Hematopoietic multipotent progenitor cell treated with erythropoietin and hydrocortisone succinate and interleukin-3 and kit ligand, for 6 days (in vitro differentiated cells): ENCODE measurements at places on chromosomes 4 and X.

- DNase-seq: peak; percentile 42
Measured at GRCh38 chr4:89765966-89766365, 71.0 kb downstream of the SNCA start.

GRCh38 chrX:10697616-10698317 lies 77.4 kb upstream of the MID1 start:
- DNase-seq: no peak

- DNase-seq: peak; percentile 9
Measured at GRCh38 chrX:3712870-3713224, 602 bp downstream of the PRKX start.

- DNase-seq: no peak
Measured at GRCh38 chrX:7985568-7985967, 58.4 kb upstream of the PNPLA4 start.

DNA sequence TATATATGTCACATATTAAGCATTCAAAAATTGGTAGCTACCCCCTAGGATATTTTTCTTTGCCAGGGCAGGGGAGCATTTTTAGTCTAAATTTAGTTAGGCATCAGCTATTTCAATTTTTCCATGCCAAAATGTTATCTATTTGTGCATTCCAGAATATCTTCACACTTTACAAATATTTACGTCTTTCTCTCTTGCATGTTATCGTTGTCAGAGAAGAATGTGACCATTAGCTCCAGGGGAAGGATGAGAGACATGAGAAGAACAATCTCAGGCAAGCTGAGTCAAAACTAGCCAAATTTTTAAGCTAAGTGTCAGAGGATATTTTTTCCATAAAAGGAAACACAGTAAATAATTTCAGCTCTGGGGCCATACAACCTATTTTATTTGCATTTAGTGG lies 885.0 kb upstream of the EPHA5 start:
- DNase-seq: no peak

- peak; percentile 31 for DNase-seq
Measured at GRCh38 chr4:123233136-123233768, 163.3 kb upstream of the SPRY1 start.

DNA sequence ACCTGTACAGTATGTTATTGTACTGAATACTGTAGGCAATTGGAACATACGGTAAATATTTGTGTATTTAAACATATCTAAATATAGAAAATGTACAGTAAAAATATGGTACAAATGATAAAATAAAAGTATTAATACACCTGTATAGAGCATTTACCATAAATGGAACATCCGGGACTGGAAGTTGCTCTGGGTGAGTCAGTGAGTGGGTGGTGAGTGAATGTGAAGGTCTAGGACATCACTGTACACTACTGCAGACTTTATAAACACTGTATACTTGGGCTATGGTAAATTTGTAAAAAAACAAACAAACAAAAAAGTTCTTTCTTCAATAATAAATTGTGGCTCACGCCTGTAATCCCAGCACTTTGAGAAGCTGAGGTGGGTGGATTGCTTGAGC lies 52.4 kb upstream of the FHL1 start:
- DNase-seq: no peak

DNA sequence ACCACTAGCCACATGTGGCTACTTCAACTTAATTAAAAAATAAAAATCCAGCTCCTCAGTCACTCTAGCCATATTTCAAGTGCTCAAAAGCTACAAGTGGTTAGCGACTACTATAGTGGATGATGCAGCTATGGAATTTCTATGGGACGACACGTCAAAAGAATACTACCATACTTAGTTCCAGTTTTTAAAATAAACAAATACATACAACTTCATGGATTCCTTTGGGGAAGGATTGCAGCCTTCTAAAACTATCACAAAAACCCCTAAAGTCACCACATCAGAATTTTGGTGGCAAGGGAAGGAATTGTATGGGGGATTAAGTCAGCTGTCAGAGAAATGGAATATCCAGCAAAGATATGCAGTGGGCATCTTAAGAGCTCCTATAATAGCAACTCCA lies 6.5 kb downstream of the ZNF280C start:
- DNase-seq: no peak

- no peak for DNase-seq
Measured at GRCh38 chrX:133985967-133986683, 731 bp upstream of the GPC3 start.

GRCh38 chr4:183337833-183338232 lies 15.6 kb upstream of the CLDN24 start:
- no peak for DNase-seq

DNA sequence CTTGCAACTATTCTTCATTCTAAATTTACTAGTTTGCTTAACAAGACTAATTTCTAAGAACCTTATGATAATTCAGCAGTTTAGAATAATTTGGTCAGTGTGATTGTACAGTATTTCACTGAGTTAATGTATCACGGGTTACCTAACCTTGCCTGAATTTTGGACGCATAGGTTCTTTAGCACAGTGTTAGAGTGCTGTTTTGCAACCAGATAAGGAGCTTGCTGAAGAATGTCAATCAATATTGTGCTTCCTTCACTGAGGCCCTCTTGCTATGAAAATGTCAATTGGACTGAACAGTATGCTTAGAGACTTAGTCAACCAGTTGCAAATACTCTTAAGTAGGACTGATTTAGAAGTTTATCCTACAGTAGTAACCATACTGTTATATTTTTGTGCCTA lies 19.6 kb downstream of the VAMP7 start:
- DNase-seq: no peak

DNA sequence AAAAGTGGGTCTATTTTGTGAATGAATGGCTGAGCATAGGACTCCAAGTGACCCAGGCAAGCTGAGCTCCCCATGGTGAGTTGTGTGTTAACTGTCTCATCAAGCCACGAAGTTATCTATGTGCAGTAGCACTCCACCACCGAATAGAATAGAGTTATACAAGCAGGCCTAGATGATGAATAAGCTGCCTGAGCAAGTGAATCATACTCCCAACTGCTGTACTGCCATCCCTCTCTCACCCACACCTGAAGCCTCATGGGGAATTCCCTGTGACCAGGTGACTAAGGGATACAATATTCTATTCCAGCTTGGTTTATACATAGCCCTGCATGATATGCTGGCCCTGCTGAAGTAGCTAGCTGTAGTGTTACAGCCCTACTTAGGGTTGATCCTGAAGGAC lies 38.7 kb downstream of the KDM5C start:
- DNase-seq: no peak

GRCh38 chrX:1392376-1393068 lies 609 bp upstream of the SLC25A6 start:
- DNase-seq: peak; percentile 79

- DNase-seq: no peak
Measured at GRCh38 chrX:2457289-2458133, 43.3 kb downstream of the DHRSX start.

- no peak for DNase-seq
Measured at GRCh38 chr4:188262464-188262863, 123.2 kb downstream of the TRIML1 start.

GRCh38 chr4:56321251-56321650 lies 66.0 kb downstream of the AASDH start:
- DNase-seq: no peak

- peak; percentile 55 for DNase-seq
Measured at GRCh38 chrX:148500423-148501385, at the start of gene AFF2. TSS of gene AFF2 (plus strand) at chrX:148500617. CDS start at chrX:148501098, 481 bp downstream.

DNA sequence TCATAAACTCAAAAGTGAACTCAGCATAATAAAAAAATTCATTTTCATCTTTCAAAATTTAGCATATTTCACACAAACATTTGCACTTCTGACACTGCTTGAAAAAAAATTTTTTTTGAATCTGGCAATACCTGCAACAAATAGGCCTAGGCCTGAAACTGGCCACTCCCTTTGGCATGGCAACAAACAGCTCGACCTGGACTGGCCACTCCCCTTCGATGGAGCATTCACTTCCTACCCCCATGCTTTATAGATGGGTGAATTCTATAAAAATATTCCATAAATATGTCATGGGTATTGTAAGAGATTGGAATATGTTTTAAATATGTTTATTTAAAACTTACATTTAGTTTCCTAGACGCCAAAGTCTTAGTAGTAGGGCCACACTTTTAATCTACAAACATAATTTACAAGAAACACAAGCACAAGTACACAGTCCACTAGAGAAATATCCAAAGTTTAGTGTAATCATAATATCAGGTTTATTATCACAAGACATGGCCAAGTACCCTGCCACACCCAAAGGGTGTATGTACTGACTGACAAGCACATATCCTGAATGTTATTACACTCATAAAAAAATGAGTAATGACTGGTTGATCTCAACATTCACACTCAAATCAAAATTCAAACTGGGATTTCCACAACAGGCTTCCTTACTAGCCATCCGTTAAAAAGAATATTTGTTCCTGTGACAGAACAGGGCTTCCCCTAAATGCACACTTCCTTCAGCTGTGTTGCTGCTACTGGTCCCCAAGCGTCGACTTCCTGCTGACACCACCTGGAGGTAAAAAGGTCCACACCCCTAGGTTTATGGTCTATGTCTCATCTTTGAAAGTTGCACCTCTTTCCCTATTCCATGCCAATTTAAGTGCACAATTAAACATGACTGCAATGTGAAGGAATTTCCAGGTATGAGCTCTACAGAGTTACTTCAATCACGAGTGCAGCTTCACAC lies 271.5 kb downstream of the NR3C2 start:
- DNase-seq: no peak

DNA sequence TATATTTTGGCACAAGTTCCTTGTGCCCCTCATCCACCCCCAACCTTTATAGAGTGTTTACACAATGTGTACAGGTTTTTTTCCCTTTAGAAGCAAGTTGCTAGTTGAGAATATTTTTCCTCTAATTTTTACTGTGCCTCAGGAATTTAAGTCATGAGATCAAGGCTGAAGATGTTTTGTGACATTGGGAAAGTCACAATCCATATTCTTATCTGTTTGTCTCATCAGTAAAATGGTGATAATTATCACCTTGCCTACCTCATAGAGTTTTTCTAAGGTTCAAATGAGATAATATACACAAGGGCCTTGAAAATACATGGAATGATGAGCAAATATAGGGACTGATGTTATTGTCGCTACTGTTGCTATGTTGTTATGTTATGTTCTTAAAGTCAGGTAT lies 109.6 kb upstream of the DIAPH2 start:
- no peak for DNase-seq

DNA sequence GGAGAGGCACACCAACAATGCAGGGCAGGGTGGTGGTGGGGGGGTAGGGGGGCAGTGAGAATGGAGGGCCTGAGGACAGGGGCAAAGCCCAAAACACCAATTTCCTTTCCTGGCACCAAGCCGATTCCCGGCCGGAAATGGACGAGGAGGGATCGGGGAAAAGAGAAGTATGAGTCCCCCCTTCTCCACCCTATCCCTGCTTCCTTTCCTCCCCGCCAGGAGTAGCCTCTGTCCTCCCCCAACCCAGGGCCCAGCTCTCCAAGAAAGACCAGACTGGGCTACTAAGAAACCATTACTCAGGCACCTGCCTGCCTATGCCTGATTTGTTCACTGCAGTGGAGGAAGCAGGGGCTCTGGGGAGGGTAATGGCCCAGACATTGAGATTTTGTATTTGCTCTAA lies 402 bp downstream of the CCDC120 start:
- no peak for DNase-seq

DNA sequence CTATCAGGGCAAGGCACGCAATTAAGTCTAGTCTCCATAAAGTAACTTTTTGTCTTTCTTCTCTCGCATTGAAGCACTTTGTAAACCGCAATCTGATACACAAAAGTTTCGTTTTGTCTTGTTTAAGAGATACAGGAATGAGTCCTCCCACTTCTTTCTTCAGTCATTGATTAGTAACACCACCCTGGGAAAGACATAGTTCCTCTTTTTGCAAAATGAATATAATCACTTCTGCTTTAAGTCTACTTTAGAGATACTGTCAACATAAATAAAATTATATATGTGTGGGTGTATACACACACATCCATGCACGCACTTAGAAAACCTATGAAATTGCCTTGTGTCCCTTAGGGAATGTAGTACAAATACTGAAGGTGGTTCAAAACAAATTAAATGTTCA lies 11.7 kb downstream of the COQ2 start:
- DNase-seq: no peak

GRCh38 chr4:43331226-43332051 lies 438.9 kb downstream of the GRXCR1 start:
- DNase-seq: no peak

DNA sequence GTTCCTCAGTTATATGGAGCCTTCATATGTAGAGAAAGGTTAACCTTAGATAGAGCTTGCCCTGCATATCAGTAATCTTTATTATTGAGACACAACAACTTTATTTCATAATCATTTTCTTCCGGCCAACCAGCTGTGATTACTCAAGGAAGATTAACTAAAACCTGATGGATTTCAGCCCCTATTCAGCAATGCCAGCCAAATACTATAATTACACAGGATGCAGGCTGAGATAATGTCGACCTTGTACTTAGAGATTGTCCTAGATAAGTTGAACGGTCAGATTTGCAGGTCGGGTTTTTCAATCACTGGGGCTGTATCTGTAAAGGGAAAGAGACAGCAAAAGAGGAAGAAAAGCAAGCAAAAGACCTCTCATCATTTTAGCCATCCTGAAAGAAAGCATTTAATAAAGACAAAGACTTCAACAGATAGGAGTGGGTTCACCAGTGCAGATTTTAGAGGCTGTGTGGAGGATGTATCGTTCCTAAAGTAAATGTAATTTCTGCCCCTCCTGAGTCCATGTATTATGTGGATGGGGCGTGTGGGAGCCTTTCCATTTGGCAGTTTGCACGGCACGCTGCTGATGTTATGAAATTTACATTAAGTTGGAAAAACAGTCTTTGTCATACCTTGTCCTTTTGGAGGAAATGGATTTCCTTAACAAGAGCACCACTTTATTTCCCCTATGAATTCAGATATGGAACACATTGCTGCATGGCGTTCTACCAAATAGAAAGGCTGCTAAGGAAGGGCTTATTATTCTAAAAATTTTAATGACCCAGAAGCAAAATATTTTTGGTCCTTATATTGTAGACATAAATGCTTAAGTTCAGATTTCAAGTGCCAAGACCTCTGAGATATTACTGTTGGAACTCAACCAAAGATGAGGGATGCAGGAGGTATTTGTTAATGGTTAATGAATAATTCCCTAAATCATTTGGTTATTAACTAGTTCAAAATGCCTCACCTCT lies 496.7 kb downstream of the SPRY1 start:
- peak; percentile 49 for DNase-seq

- no peak for DNase-seq
Measured at GRCh38 chrX:105267167-105267566, 46.7 kb upstream of the TEX13A start.

- peak; percentile 74 for DNase-seq
Measured at GRCh38 chr4:109406337-109406931, 27.2 kb upstream of the SEC24B start.

DNA sequence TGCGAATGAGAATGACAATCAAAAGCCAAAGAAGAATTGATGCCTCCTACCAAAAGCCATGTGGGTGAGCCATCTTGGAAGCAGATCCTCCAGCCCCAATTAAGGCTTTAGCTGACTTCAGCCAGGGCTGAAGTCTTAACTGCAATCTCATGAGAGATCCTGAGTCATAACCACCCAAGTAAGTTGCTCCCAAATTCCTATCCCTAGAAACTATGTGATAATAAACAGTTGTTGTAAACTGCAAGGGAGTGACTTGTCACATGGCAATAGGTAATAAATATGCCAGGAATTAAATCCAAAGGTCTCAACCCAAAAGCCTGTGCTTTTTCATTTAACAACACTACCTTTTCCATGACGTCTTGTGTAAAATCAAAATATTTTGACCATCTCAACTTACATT lies 154.2 kb upstream of the TBL1X start:
- DNase-seq: no peak

GRCh38 chr4:67886281-67886680 lies 2.5 kb upstream of the TMPRSS11D start:
- DNase-seq: no peak
